Fibroblast of the aortic adventitia (primary cell): ENCODE measurements at places on chromosomes 7 and 10. TPM values are rescaled to one million over a fixed set of nuclear protein-coding genes. Genes with fewer than 3 reads are reported as not detected.

The PITX3 gene
- total RNA-seq = not detected in 2 replicates

The ITPRID1 gene
- not detected in 2 replicates for total RNA-seq

The PRSS58 gene
- not detected in 2 replicates for total RNA-seq

The IQUB gene
- 0.81 and 2.7 TPM in 2 replicates for total RNA-seq

The FAM25C gene
- total RNA-seq = not detected in 2 replicates

The WDR86 gene
- 0.45 and 17.7 TPM in 2 replicates for total RNA-seq

The PLEKHS1 gene
- total RNA-seq = not detected in 2 replicates

The CLDN4 gene
- total RNA-seq = 0.54 and 0.74 TPM in 2 replicates
